Lower leg skin (tissue), 4 donors: ENCODE measurements at places on chromosomes 12 and 14. TPM values are rescaled to one million over a fixed set of nuclear protein-coding genes. Genes with fewer than 3 reads are reported as not detected.

- DNase-seq, result no peak
Measured at GRCh38 chr14:70698288-70698687, 56.6 kb downstream of the TTC9 start.

GRCh38 chr12:21301-22189 is 45.0 kb upstream of the IQSEC3 start:
- DNase-seq, result no peak

GRCh38 chr14:20675669-20676068 is 8.7 kb upstream of the RNASE4 start:
- DNase-seq, result peak; percentile 29

DNA sequence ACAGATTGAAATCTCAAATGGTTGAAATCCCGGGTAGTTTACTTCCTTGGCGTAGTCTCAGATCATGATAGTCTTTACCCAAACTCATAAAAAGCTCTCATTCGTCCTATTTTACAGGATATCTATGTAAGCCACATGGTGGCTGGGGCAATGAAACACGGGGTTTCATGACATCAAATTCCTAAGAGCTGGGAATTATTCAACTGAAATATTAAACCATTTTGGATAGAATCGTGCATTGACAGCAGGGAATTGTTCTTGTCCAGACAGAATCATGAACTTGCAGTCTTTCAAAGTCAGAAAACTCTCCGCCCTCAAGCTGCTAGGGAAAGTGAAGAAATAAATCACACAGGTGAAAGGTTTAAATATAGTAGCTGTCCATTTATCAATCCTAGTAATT is 33.2 kb upstream of the PRKAB1 start:
- DNase-seq, result no peak

POTEG gene
- total RNA-seq, result not detected
